ENCODE measurements at places on chromosomes 5 and 9.

DNA sequence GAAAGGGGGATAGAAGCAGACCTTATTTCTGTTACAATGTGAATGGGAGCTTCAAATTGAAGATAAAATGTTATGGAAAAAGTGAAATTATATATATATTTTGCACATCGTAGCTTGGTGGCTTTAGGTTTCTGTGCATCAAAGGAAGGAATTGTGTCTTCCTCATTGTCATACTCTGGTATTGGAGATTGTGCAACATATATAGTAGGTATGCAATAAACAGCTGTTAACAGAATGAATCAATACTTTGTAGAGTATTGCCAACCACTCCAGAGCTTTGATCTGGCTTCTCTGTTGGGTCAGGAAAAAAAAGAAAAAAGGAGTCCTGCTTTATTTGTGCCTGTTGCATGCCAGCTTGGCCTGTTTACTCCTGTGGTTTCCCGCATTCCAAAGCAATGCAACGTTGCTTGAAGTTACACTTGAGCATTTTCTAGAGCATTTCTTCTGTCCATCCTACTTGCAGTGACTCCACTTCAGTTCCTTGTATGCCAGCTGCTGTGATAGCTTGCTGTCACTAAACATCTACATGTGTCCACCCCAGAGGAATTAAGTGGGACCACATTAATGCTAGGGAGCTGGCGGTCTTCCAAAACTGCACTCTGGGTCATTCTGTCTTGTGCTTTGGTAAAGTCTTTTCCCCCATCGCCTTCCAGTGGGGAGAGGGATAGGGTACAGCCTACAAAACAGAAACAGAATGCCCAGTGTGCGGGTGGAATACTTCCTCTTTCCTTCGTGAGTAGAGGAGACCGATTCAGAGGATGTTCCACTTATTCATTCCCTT is 62.0 kb upstream of the MEF2C start:
- H3K27me3 ChIP-seq, result no peaks in the 10 kb centered on the region
- DNase-seq, result no peak
- H3K27ac ChIP-seq, result no peak overlapping the region
- H3K4me1 ChIP-seq, result no peaks in the 10 kb centered on the region

GRCh38 chr9:135821733-135822373 is 85.5 kb downstream of the CAMSAP1 start:
- no peak overlapping the region for H3K4me3 ChIP-seq
- H3K36me3 ChIP-seq, result peaks cover 33% of the 10 kb centered on the region
- no peak overlapping the region for H3K27ac ChIP-seq
- H3K27me3 ChIP-seq, result no peaks in the 10 kb centered on the region
- no peaks in the 10 kb centered on the region for H3K4me1 ChIP-seq

- H3K4me1 ChIP-seq, result peaks cover 92% of the 10 kb centered on the region
- peak overlapping the region; percentile 31 for H3K4me3 ChIP-seq
- no peak overlapping the region for H3K27ac ChIP-seq
- H3K27me3 ChIP-seq, result no peaks in the 10 kb centered on the region
- peak; percentile 75 for DNase-seq
Measured at GRCh38 chr5:134090522-134090921, 24.0 kb upstream of the TCF7 start.

DNA sequence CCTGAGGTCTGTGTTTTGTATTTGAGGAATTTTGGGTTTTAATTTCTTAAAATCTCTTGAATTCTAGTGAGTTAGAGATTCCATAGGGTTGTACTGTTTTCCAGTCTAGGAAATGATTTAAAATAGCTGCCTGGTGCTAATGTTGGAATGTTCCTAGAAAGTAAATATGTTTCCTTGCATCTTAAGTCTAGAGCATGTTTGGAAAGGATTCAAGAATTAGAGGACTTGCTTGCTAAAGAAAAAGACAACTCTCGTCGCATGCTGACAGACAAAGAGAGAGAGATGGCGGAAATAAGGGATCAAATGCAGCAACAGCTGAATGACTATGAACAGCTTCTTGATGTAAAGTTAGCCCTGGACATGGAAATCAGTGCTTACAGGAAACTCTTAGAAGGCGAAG is 41.8 kb downstream of the LMNB1 start:
- H3K27ac ChIP-seq, result no peak overlapping the region
- no peak for DNase-seq
- H3K4me1 ChIP-seq, result no peaks in the 10 kb centered on the region
- no peaks in the 10 kb centered on the region for H3K27me3 ChIP-seq

GRCh38 chr5:4995014-4995413 is 145.1 kb upstream of the ADAMTS16 start:
- H3K4me3 ChIP-seq, result no peak overlapping the region
- no peaks in the 10 kb centered on the region for H3K4me1 ChIP-seq
- DNase-seq, result no peak
- no peaks in the 10 kb centered on the region for H3K36me3 ChIP-seq
- H3K27me3 ChIP-seq, result no peaks in the 10 kb centered on the region
- no peak overlapping the region for H3K27ac ChIP-seq

DNA sequence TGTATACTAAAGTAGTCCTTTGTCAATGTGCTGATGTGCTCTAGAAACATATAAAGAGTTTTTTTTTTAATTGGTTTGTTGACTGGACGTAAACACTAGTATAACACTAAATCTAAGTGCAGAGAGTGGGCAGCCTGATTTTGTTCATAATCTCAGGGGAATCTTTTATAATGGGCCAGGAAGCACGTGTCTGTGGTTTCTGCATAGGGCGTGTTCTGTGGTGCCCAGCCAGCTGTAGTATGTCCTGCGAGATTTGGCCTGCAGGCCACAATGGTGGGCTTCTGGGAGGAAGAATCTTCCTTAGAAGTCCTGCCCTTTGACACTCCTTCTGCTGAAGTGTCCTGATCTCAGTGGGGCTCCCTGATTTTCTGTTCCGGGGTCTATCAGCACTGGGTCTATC is 49.0 kb upstream of the DHFR start:
- H3K27me3 ChIP-seq, result no peaks in the 10 kb centered on the region
- H3K27ac ChIP-seq, result no peak overlapping the region
- H3K36me3 ChIP-seq, result no peaks in the 10 kb centered on the region
- DNase-seq, result no peak
- H3K4me3 ChIP-seq, result no peak overlapping the region

DNA sequence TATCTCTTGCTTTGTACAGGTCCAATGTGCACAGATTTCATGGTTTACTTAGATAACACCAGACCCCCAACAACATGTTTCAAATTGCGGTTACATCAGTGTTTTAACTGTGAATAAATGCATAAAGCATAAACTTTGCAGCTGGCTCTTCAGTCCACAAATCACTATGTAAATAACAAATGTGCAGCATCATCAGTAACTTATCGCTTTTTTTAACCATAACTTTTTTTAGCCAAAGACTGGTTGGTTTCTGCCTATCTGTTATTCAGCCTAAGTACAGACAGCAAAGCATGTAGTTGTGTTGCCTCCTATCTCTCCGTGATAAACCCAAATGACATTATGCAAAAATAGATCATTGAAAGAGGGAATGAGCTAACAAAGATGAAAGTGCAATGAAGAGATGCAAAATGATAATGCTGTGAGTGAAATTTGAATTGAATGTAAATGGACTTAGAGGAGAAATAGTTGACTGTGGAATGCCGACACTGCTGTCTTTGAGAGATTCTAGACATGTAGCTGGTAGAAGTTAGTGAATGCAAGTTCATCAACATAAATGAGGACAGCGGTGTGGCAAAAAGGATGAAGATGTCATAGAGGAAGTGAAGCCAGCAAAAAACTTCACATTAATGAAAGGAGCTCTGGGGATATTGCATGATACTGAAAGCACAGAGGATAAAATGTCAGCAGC is 108.8 kb downstream of the PDE8B start:
- H3K4me3 ChIP-seq, result no peak overlapping the region
- H3K27ac ChIP-seq, result no peak overlapping the region
- no peaks in the 10 kb centered on the region for H3K27me3 ChIP-seq
- H3K36me3 ChIP-seq, result no peaks in the 10 kb centered on the region
- no peak for DNase-seq

- peaks cover 74% of the 10 kb centered on the region for H3K36me3 ChIP-seq
- DNase-seq, result no peak
- H3K4me3 ChIP-seq, result no peak overlapping the region
- peaks cover 17% of the 10 kb centered on the region for H3K4me1 ChIP-seq
- H3K27me3 ChIP-seq, result no peaks in the 10 kb centered on the region
Measured at GRCh38 chr5:454936-455335, 12.0 kb downstream of the EXOC3 start.

GRCh38 chr5:79692596-79692995 is 3.0 kb downstream of the CMYA5 start:
- no peak for DNase-seq
- no peaks in the 10 kb centered on the region for H3K36me3 ChIP-seq
- H3K4me1 ChIP-seq, result no peaks in the 10 kb centered on the region
- H3K27ac ChIP-seq, result no peak overlapping the region

DNA sequence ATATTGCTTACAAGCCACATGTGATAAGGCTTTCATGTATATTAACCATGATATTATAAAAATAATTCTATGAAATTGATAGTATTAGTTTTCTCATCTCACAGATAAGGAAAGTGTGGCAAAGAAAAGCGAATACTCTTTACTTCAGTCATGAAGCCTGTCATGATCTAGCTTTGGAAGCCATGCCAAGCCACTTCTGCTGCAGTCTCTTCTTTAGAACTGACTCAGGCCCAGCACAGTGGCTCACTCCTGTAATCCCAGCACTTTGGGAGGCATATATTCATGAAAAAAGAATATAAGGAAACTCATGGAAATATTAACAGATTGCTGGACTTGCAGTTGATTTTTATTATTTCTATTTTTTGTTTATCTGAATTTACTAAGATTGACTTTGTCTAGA is 42.9 kb upstream of the PJA2 start:
- H3K36me3 ChIP-seq, result no peaks in the 10 kb centered on the region
- no peak for DNase-seq
- no peak overlapping the region for H3K27ac ChIP-seq
- H3K4me1 ChIP-seq, result no peaks in the 10 kb centered on the region
- H3K4me3 ChIP-seq, result no peak overlapping the region
- H3K27me3 ChIP-seq, result no peaks in the 10 kb centered on the region

- no peaks in the 10 kb centered on the region for H3K36me3 ChIP-seq
- no peak for DNase-seq
- H3K4me1 ChIP-seq, result no peaks in the 10 kb centered on the region
- no peaks in the 10 kb centered on the region for H3K27me3 ChIP-seq
- no peak overlapping the region for H3K27ac ChIP-seq
Measured at GRCh38 chr9:86598411-86599239, 244.4 kb upstream of the TUT7 start.

DNA sequence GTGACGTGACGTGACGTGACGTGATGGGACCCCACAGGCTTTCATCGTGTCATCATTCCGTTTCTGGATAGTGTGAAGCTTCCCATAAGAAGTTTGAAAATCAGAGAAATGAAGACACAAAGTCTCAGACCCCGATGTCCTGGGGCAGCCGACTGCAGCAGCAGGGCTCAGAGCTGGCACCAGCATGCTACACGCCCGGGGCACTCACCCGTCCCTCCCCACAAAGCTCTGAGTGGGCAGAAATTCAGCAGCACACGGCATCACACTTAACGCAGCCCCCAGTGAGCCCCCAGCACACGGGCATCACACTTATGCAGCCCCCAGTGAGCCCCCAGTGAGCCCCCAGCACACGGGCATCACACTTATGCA is 42.2 kb downstream of the SLC12A7 start:
- H3K36me3 ChIP-seq, result no peaks in the 10 kb centered on the region
- H3K4me3 ChIP-seq, result no peak overlapping the region
- no peaks in the 10 kb centered on the region for H3K27me3 ChIP-seq
- H3K27ac ChIP-seq, result no peak overlapping the region
- no peaks in the 10 kb centered on the region for H3K4me1 ChIP-seq
- DNase-seq, result no peak

GRCh38 chr5:54728588-54728915 is 211.0 kb downstream of the SNX18 start:
- H3K4me3 ChIP-seq, result no peak overlapping the region
- no peaks in the 10 kb centered on the region for H3K4me1 ChIP-seq
- no peaks in the 10 kb centered on the region for H3K27me3 ChIP-seq
- no peak for DNase-seq
- H3K27ac ChIP-seq, result no peak overlapping the region

- no peak overlapping the region for H3K27ac ChIP-seq
- no peaks in the 10 kb centered on the region for H3K4me1 ChIP-seq
- no peaks in the 10 kb centered on the region for H3K36me3 ChIP-seq
Measured at GRCh38 chr5:14209836-14210235, 66.7 kb downstream of the TRIO start.

GRCh38 chr5:149740866-149741459 is 10.9 kb downstream of the PPARGC1B start:
- H3K27ac ChIP-seq, result no peak overlapping the region
- H3K4me1 ChIP-seq, result no peaks in the 10 kb centered on the region
- H3K36me3 ChIP-seq, result no peaks in the 10 kb centered on the region
- H3K27me3 ChIP-seq, result no peaks in the 10 kb centered on the region
- DNase-seq, result no peak

GRCh38 chr9:93451849-93452709 is 594 bp downstream of the FAM120A start:
- H3K4me3 ChIP-seq, result peak overlapping the region; percentile 74
- peaks cover 10% of the 10 kb centered on the region for H3K36me3 ChIP-seq
- H3K4me1 ChIP-seq, result peaks cover 46% of the 10 kb centered on the region
- DNase-seq, result peak; percentile 26
- H3K27ac ChIP-seq, result peak overlapping the region; percentile 80

GRCh38 chr5:149439899-149440542 is 60.9 kb upstream of the IL17B start:
- H3K27ac ChIP-seq, result no peak overlapping the region
- no peak overlapping the region for H3K4me3 ChIP-seq
- H3K4me1 ChIP-seq, result no peaks in the 10 kb centered on the region
- no peak for DNase-seq
- no peaks in the 10 kb centered on the region for H3K36me3 ChIP-seq

GRCh38 chr5:178765753-178766300 is 35.4 kb upstream of the ZNF354A start:
- H3K27me3 ChIP-seq, result no peaks in the 10 kb centered on the region
- H3K36me3 ChIP-seq, result no peaks in the 10 kb centered on the region
- no peaks in the 10 kb centered on the region for H3K4me1 ChIP-seq
- DNase-seq, result no peak

DNA sequence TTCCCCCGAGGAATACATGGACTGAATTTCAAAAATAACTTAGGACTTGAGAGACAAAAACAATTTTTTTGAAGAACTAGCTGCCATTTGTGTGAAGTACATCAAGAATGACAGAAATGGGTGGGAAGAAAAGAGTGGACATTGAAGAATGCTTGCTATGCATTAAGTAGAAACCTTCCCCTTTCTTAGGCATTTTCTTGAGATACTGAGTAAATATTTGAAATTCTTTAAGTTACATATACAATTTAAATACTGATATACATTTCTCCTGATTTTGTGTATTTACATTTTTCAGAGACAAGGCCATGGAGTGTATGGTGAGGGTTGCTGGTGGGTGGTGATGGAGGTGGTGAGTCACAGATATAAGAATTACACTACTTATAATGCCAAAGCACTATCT is 319.3 kb upstream of the ADAMTSL1 start:
- H3K4me3 ChIP-seq, result no peak overlapping the region
- no peaks in the 10 kb centered on the region for H3K36me3 ChIP-seq
- no peaks in the 10 kb centered on the region for H3K27me3 ChIP-seq
- H3K27ac ChIP-seq, result no peak overlapping the region

GRCh38 chr5:141351591-141351990 is 1.7 kb downstream of the PCDHGB1 start:
- no peak for DNase-seq
- peaks cover 24% of the 10 kb centered on the region for H3K27me3 ChIP-seq
- no peaks in the 10 kb centered on the region for H3K4me1 ChIP-seq
- H3K36me3 ChIP-seq, result no peaks in the 10 kb centered on the region
- H3K27ac ChIP-seq, result no peak overlapping the region

- no peaks in the 10 kb centered on the region for H3K27me3 ChIP-seq
- no peak overlapping the region for H3K4me3 ChIP-seq
- no peak overlapping the region for H3K27ac ChIP-seq
- no peak for DNase-seq
Measured at GRCh38 chr5:65834306-65834705, 92.1 kb upstream of the ERBIN start.
